ENCODE measurements at places on chromosomes 13 and 19.

DNA sequence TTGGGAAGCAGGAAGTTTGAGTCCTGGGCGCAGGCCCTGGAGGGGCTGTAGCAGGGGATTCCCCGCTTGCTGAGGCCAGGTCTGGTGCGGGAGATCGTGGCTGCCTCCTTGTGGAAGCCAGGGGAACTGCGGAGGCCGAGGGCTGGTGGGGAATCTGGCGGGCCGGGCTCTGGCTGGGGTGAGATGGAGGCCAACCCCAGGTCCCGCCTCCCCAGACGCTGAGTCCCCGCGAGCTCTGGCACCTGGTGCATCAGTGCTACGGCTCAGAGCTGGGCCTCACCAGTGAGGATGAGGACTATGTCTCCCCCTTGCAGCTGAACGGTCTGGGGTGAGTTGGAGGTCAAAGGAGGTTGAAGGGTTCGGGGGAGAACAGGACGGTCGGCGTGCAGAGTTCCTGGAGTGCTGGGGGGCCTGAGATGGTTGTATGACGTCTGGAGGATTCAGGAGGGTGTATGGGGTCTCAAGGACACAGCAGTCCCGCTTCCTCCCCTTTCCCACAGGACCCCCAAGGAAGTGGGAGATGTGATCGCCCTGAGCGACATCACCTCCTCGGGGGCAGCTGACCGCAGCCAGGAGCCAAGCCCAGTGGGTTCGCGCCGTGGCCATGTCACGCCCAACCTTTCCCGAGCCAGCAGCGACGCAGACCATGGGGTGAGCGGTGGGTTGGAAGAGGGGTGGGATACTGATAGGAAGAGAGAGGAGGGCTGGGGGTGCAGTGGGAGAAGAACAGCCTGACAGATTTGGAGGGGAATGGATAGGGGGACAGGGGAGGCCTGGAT, 13.1 kb downstream of the GRAMD1A start:
- peak; percentile 87 for DNase-seq

GRCh38 chr19:53808710-53809125, 15.4 kb downstream of the NLRP12 start:
- peak; percentile 87 for DNase-seq

DNA sequence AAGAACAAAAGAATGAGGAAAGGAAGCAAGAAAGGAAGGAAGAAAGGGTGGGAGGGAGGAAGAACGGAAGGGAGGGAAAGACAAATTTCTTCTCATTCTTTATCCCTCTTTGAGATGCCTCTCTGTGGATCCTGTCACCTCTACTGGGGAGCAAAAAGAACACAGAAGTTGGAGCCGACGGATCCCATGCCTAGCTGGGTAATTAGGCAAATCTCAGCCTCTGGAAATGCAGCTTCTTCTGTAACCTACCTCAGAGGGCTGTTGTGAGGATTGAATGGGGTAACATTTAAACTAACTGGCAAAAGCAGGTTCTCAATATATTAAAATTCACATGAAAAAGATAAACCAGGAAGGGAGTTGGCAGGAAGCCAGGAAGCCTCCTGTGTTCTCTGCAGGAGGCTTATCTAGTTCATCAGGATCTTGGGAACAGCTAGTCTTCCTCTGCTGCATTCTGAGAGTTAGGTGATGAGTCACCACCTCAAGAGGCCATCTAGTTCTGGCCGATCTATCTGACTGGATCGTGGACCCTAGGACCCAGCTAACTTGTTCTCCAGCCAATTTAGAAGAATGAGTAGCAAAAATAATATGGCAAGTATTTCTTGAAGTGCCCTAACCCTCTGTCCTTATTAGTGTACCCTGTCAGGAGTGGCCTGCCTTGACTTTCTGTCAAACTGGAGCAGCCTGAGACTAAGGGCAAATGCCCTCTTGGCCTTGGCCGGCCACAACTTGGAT, 15.2 kb upstream of the CPB2 start:
- DNase-seq: no peak

DNA sequence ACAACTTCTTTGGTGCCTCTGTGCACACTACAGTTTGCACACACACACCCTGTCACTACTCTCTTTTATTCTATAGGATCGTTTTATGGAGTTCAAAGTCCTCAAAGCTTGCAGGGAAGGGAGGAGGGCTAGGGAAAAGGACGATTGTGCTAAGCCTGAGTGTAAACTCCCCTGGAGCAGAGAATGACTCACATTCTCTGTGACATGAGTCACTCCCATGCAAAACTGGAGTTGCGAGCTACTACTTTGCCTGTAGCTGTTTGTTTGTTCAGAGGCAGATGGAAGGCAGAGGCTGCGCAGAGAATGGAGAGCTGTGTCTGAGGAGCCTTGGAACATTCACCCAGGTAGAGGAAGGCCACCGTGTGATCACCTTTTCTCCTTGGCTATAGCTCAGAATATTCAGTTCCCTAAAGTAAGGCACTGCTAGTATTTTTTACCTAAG, 80.5 kb upstream of the MBNL2 start:
- DNase-seq: peak; percentile 65

- no peak for DNase-seq
Observed at GRCh38 chr19:32638625-32639024, 36.4 kb downstream of the ANKRD27 start.

- DNase-seq: no peak
Observed at GRCh38 chr13:23842406-23842805, 46.8 kb downstream of the MIPEP start.

- DNase-seq: no peak
Observed at GRCh38 chr13:21748166-21748565, 77.3 kb downstream of the FGF9 start.

GRCh38 chr19:38470788-38471480, 37.4 kb downstream of the RYR1 start:
- no peak for DNase-seq

DNA sequence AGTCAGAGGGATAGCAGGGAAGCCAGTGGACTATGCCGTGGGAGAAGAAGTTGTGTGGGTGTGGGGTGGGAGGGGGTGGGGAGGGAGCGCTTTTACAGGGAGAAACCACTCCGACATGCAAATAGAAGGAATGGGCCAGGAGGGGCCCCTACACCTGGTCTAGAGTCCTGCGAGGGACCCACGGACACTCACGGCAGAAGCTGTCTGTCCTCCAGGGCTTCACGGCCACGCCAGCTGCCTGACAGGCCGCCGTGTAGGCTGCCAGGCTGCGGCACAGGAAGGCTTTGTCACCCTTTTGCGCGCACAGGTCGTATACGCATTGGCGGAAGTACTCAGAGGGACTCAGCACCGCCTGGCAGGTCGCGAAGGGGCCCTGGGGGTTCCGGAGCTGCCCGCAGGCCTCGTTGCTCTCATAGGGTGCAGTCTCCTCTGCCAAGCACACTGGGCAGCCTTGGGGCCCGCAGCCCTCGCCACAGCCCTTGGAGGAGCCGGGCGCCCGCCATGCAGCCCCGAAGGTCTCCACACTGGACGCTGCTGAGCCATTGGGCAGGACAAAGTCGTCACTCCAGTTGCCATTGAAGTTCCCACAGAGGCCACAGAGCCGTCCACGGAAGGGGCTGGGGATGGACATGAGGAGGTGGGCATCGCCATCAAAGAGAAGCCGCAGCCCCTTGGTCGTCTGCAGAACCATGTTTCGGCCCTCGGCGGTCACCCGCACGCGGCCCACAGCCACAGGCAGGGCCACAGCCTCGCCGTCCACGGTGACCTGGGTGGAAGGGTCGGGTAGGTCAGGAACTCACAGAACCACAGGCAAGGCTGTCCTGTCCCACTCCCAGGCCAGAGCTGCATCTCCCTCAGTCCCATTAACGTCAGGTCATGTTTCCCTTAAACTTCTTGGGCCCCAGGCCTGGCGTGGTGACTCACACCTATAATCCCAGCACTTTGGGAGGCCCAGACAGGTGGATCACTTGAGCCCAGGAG, 26.0 kb upstream of the FBL start:
- no peak for DNase-seq

GRCh38 chr13:112867301-112867711, 101.7 kb upstream of the MCF2L start:
- no peak for DNase-seq

Measured in GM23338 (cell line).